ENCODE measurements at places on chromosomes 5 and 9.

GRCh38 chr5:84706678-84707641 is 322.3 kb upstream of the EDIL3 start:
- DNase-seq, result no peak

DNA sequence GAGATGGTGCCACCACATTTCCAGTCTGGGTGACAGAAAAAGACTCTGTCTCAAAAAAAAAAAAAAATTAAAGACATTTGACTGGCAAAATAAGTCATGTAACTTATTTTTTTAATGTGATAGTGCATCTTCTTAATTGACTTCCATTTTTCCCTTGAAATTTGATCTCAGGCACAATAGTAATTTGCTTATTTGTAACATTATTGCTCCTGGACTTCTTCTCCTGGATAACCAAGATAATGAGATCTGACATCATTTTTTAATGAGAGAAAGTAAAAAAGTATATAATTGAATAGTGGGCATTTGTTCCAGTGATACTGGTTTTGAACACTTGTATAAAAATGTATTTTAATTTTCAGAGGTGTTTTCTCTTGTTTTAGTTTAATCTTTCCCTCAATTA is 3.5 kb downstream of the ARHGEF28 start:
- no peak for DNase-seq

GRCh38 chr9:68762570-68762969 is 57.5 kb downstream of the PIP5K1B start:
- no peak for DNase-seq

DNA sequence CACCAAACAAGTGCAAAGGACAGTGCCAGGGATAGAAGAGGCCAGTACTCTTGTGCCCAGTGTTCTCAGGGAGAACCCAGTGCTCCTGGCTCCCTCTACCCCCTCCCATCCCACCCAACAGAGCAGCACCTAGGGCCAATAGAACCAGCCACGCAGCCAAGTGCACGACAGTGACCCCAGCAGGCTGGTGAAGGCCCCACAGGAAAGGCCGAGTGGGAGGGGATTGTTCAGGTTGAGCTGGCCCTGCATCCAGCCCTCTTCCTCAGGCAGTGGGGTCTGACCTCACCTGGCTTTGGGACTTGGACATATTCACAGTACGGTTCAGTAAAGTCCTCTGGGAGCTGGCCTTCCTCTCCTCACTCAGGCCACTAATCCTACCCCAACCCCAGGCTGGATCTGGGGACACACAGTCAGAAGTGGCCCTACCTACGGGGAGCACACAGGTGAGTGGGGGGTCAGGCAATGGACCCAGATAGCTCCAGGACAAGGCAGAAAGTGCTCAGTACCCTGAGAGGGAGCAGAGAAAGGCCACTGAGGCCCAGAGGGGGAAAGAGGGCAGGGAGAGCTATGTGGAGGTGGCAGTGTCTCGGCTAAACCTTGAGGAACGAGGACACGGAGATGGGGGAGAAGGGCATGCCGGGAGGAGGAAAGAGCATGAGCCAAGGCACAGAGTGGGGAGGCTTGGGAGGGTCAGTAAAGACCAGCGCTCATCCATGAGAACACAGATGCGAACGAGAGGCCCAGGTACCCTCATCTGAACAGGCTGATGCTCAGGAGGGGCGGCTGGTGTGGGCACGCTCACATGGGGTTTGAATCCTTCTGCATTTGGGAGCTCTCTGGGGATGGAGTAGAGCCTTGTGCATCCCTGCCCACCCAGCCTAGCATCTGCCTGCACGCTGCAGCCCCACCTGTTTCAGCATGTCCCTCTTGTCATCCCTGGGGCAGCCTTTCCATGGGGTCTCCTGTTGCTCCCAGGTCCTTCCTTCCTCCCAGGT is 25.6 kb downstream of the POLR1E start:
- DNase-seq, result no peak

DNA sequence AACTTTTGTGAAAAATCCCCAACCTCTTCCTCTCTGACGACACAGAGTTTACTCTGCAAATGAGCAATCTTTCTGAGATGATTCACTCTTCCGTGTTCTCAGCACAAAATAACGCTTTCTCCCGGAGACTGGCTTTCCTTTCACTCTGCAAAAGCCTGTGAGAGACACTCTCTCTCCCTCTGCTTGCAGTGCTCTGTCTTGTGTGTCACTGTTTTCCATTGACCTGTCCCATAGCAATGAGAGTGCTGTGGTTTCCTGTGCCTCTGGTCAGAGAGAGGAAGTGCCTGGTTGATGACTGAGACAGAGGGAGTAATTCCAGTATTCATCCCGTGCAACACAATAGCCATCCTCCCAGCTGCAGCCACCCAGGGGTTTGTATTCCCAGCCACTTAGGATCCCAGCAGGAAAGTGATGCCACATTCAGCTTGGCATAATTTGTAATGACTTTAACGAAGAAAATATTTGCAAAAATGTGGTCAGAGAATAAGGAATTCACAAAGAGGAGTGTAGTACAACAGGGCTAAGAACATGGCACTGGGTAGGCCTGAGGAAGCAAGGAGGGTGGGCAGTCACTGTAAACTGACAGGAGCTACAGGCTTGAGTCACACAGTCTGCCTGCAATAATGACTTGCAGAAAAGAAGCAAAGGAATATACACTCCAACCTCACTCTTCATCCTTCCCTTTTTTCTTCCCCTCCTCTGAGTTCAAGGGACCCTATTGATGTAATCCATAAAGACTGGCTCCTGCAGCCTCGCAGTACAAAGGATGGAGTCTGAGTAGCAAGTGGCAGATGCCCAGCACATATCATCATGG is 463.5 kb upstream of the RGMB start:
- DNase-seq, result peak; percentile 7

- no peak for DNase-seq
Measured at GRCh38 chr9:129714511-129715061, 38.3 kb downstream of the PTGES start.

- no peak for DNase-seq
Measured at GRCh38 chr9:110087605-110088004, 120.4 kb downstream of the C9orf152 start.

DNA sequence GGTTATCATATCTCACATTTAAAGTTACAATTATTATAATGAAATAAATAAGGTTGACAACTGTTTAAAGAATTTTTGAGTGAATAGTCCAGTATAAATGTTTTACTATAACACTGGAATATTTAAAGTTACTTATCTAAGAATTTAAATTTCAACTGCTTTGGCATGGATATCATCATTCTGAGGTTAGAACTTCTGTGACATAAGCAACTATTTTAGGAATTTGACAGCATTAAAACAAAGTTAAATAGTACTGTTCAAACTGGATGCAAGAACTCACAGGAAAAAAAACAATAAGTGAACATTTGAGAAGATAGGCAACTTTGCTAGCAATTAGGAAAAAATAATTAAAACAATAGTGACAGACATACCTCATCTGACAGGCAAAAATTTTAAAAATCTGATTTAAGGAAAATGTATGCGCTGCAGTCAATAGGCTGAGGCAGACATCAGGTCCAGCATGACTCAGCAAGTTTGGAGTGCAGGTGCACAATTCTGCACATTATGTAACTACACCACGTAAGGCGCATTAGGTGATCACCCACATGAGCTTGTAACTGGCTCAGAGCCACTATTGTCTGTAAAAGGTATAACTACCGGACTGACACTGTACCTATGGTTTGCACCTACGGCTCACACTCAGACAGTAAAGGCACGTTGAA is 180.6 kb downstream of the PDE4D start:
- DNase-seq, result no peak

All from activated T-cell treated with anti-CD3 and anti-CD28 coated beads, Interleukin-2, amount 50 U/mL, for 72 hours (primary cell).